ENCODE measurements at places on chromosomes 6 and 20.

DNA sequence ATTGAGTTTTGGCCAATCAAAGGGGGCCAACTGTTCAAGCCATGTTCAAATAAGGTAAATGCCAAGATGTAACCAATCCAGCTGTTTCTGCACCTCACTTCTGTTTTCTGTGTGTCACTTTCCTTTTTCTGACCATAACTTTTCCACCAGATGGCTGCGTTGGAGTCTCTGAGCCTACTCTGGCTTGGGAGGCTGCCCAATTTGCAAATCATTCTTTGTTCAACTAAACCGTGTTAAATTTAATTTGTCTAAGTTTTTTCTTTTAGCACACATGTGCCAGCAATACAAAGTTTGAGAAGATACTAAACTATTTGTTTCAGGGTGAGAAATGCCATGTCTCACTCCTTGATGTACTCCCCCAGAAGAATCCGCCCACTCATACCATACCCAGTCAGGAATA is 52.1 kb downstream of the IYD start:
- no peak for DNase-seq

GRCh38 chr6:137867685-137868509 is 838 bp downstream of the TNFAIP3 start:
- DNase-seq = no peak

- DNase-seq = no peak
These were observed 153.5 kb downstream of the RPS12 start for GRCh38 chr6:132967871-132968270.

GRCh38 chr6:35267446-35267845 is 7.9 kb downstream of the ZNF76 start:
- no peak for DNase-seq

- DNase-seq = no peak
These were observed 63.1 kb upstream of the PHACTR1 start for GRCh38 chr6:12653486-12653885.

GRCh38 chr6:41638002-41638934 is at the start of gene MDFI:
Gene MDFI (plus strand): TSS chr6:41638468. CDS start chr6:41638750, 282 bp downstream.
- no peak for DNase-seq

DNA sequence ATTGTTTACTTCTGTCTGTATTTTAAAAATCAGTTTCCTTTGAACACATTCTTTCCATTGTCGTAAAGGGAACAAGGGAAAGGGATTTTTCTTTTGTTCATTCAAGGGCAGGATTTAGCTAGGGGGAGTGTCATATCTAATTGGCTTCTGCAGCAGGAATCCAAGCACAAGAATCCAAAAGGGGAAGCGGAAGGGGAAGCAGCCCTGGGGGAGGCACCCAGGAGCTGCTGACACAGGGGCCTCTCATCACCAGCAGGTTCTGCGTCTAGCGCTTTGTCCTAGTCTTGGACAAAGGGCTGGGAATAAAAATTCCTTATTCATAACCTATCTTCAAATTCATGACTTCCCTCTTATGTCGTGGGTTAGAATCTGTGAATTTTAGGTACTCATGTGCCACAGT is 13.7 kb downstream of the RIPK1 start:
- no peak for DNase-seq

DNA sequence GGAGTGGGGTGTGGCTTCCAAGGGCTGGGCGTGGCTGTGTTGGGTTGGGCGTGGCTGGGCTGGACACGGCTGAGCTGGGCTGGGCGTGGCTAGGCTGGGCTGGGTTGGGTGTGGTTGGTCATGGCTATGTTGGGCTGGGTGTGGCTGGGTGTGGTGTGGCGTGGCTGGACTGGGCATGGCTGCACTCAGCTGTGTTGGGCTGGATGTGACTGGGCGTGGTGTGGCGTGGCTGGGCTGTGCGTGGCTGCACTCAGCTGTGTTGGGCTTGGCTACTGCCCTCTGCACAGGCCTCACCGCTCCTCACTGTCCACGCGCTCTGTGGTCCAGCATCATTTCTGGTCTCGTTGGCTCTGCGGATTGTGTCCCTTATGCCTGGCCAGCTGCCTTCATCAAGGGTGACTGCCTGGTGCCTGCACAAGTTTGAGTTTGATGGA is 43.5 kb upstream of the SLCO4A1 start:
- DNase-seq = no peak

GRCh38 chr6:14824060-14824459 is 421.8 kb upstream of the JARID2 start:
- no peak for DNase-seq

GRCh38 chr6:141443668-141444289 is 688.9 kb upstream of the GJE1 start:
- no peak for DNase-seq

DNA sequence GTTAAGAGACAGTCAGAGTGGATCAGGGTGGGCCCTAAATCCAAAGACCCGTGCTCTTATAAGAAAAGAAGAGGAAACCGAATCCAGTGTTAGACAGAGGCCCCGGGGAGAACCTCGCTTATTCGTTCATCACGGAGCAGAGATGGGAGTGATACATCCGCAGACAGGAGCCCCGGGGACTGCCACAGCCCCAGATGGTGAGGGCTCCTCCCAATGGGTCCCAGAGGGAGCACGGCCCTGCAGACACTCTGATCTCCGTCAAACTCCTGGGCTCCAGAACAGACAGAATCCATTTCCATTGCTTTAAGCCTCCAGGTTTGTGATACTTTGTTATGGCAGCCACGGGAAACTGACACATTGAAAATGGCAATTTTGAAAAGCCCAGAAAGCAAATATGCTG is 47.0 kb downstream of the CDH4 start:
- DNase-seq = no peak

- DNase-seq = no peak
These were observed 299.3 kb upstream of the ECI2 start for GRCh38 chr6:4434655-4435054.

DNA sequence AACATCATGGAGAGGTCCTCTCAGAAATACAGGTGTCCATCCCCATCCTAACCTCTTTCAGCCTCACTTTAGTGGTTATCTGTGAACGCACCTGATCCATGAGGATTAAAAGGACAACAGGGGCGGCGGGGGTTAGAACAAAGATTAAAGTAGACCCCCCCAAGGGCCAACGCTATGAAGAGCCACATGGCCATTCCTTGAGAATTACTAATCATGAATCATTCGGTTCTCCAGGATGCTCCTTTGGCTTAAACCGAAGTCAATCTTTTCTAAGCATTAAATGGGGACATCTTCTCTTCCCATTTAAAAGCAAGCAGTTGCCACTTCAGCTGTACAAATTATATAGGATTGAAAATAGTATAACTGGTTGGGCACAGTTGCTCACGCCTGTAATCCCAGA is 212.4 kb downstream of the GMPR start:
- DNase-seq = no peak

DNA sequence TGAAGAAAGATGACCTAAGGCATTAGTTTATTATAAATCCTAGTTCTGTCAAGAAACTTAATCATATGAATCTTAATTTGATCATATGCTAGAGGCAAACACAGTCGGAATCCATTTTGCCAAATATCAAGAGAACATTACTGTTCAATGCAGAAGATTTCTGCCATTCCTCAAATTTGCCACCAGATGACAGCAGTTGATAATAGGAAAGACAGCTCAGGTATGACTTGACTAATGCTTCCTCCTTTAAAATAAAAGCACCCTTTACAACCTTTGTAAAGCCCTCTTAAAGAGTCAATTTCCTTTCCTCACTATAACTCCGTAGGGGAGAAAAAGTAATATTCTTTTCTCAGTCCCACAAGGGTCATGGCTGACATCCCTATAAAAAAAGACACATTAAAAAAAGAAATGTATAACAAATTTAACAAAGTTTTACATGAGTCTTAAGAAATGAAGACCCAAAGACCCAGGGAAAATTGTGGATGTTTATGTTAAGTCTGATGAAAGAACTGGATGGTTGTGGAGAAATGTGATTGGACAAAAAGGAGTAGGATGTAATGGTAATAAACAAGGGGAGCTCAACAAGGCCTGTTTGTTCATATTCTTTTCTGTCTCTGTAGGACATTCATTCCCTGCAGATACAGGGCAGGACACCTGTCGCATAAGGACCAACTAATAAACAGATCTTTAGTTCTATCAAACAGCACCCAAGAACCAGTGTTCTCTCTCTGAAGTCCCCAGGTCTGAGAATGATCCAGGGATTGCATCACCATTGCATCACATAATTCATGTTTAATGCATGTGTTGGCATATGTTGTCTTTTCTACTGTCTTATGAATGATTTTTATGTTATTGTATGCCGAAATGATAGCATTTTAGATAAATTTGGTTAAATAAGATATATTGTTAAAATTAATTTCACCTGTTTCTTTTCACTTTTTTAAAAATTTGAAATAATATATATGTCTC is 23.0 kb upstream of the IL17A start:
- no peak for DNase-seq

- DNase-seq = no peak
These were observed 64.9 kb upstream of the DDR1 start for GRCh38 chr6:30819297-30819917.

DNA sequence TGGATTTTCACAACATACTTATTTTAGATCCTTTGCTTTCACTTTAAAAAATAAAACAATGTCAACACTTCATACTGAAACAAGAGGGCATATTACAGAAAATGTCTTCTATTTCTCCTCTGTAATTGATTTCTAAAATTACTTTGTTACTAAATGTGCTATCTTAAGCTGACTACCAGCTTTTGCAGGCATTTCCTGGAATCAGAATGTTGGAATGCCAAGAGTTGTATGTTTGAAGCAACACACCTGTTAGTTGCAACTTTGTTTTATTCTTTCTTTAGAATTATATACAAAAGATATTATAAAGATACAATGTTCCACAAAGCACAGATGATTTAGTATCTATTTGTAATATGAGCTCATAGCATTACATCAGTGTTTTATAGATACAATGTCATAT is 62.5 kb upstream of the TMEM170B start:
- no peak for DNase-seq

- no peak for DNase-seq
These were observed 20.3 kb upstream of the LRRN4 start for GRCh38 chr20:6074145-6074561.

- no peak for DNase-seq
These were observed 108.3 kb downstream of the KIF13A start for GRCh38 chr6:17879184-17879583.

DNA sequence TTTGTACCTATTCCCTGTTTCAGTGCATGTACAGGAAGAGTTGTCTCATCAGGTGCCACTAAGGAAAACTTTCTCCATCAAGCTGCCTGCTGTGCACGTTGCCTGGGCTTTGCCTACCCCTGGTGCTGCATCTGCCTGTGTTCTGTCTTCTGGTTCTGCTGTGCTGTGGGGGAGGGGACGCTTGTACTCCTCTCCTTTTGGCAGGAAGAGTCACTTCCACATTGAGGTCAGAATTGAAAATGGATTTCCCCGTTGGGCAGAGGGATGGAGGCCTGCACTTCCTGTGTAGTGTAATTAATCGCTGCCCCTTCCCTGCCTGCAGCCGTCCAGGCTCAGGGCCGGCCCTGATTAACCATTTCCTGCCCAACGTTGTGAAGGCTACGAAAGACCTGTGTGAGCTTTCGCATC is 153.3 kb downstream of the SCML4 start:
- no peak for DNase-seq

- DNase-seq = no peak
These were observed 196.1 kb downstream of the LRFN2 start for GRCh38 chr6:40391086-40391485.

GRCh38 chr6:44257025-44257752 is at the start of gene SLC35B2:
Gene SLC35B2 (minus strand): TSS chr6:44257528. CDS start chr6:44257410, 118 bp downstream.
- DNase-seq = peak; percentile 45

- DNase-seq = no peak
These were observed 44.6 kb upstream of the COL10A1 start for GRCh38 chr6:116170358-116171057.

- DNase-seq = no peak
These were observed 8.3 kb downstream of the MYL9 start for GRCh38 chr20:36549628-36549941.

DNA sequence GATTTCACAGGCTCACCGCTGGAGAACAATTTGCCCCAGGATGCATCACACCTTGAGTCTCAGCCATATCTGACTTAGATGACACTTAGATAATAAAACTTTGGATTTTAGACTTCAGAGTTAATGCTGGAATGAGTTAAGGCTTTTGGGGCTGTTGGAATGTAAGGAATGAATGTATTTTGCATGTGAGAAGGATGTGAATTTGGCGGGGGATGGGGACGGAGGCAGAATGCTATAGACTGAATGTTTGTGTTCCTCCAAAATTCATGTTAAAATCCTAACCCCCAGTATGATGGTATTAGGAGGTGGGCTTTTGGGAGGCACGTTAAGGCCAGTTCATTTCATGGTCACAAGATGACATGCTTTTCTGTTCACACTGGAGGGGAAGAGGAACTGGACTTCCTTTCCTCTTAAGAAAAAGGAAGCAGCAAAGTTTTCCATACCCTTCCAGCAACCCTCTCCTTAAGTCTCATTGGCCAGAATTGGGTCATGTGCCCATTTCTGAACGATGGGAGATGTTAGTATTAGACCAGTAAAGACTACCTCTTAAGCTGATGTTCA is 5.8 kb upstream of the SRXN1 start:
- no peak for DNase-seq

Data from amniotic stem cell (primary cell).